ENCODE measurements at places on chromosomes 3 and 15.

DNA sequence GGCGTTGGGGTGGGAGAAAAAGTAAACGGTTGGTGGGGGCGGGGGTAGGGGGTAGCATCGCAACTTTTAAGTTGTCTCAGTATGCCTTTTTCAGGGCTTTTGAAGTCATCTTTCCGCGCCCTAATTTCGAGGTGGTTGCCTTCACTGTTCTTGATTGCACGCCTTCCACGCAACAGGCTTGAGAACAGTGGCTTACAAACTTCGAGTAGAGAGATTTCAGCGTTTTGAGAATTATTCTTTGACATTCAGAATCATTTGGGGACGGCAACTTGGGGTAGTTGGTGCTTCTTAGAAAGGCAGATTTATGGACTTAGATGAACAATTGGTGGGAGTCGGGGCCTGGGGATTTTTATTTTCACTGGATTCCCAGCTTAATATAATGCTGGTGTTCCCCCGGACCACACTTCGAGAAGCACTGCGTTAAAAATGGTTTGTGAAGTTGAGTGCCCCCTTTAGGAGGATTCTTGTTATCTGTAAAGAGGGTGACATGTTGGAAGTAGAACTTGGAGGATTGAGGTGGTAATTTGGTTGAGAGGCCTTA lies 880 bp downstream of the PPP4R2 start:
- peak; percentile 68 for DNase-seq

DNA sequence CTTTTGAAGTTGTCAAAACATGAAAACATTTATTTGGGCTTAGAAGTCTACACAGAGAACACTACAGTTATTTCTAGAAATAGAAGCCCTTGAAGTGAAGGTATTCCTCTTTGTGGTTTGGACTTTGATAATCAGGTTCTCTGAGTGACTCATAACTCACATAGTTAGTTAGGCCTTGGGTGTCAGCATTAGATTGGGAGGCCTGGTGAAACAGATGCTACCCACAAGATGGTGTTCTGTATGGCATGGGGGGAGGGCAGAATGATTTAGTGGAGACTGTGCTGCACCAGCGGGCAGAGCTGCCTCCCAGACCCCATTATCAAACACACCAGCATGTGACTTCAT lies 108.9 kb upstream of the ETV5 start:
- no peak for DNase-seq

GRCh38 chr3:107990433-107990832 lies 100.4 kb downstream of the CD47 start:
- no peak for DNase-seq

DNA sequence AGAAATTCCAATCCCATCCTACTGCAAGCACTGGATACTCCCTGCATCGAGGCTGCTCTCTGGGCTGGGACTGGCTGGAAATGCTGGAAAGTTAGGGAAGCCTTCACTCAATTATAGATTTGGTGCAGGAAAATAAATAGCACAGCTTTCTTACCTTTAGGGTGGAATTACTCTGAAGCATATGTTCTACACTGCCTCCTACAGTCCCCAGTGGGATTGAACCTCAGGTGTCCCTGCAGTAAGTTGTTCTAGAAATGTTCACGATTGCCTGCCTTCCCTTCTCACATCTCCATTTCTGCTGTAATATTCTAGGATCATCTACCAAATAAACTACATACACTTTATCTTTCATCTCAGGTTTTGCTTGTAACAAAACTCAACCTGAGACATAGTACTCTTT lies 536.7 kb upstream of the LMCD1 start:
- no peak for DNase-seq

DNA sequence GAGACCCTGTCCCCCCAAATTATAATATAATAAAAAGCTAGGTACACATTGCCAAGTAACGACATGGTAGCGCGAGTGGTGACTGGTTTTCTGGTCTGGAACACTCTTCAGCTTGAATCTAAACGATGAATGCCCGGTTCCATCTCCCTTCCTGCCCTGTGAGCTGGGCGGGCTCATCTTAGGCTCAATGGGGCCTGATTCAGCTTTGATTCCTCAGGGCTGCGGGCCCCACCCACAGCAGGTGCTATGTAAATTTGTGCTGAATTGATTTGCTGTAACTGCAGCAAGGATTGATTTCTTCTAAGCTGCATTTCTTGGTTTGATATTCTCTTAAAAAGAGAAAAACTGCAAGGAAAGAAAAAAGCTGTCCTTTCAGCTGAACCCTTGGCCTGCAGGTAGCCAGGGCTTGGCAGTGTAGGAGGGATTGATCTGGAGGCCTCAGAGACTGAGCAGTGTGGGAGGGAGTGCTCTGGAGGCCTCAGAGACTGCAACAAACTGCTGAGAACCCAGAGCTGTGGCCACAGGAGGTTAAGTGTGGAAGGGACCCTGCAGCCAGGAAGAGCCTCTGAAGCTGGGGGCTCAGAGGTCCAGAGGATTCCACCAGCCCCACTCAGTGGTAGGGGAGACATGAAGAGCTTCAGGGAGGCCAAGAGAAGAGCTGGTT lies 231.6 kb downstream of the XXYLT1 start:
- no peak for DNase-seq

- DNase-seq = no peak
Observed at GRCh38 chr3:140470211-140470610, 207.7 kb upstream of the TRIM42 start.

- peak; percentile 30 for DNase-seq
Observed at GRCh38 chr3:134721214-134721613, 70.4 kb upstream of the KY start.

DNA sequence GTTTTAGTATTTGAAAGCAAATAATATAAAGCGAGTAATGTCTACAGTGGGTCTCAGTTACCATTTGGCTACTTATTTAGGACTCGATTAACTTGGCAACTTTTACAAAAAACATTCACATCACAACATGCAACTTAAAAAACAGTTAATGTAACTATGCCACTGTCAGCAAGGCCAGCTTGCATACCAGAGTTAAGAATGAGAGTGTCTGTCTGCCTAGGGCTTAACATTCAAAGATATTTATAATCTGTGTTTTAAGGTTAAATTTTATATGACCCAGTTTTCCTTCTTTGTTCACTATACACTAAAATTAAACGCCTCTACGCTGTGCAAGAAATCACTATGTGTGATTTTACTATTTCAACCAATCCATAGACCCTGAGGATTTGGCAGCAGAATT lies 5.2 kb upstream of the CDAN1 start:
- DNase-seq = no peak

GRCh38 chr3:127339928-127340861 lies 52.3 kb upstream of the PRR20G start:
- DNase-seq = no peak

- no peak for DNase-seq
Observed at GRCh38 chr3:132433121-132433520, 15.8 kb downstream of the DNAJC13 start.

DNA sequence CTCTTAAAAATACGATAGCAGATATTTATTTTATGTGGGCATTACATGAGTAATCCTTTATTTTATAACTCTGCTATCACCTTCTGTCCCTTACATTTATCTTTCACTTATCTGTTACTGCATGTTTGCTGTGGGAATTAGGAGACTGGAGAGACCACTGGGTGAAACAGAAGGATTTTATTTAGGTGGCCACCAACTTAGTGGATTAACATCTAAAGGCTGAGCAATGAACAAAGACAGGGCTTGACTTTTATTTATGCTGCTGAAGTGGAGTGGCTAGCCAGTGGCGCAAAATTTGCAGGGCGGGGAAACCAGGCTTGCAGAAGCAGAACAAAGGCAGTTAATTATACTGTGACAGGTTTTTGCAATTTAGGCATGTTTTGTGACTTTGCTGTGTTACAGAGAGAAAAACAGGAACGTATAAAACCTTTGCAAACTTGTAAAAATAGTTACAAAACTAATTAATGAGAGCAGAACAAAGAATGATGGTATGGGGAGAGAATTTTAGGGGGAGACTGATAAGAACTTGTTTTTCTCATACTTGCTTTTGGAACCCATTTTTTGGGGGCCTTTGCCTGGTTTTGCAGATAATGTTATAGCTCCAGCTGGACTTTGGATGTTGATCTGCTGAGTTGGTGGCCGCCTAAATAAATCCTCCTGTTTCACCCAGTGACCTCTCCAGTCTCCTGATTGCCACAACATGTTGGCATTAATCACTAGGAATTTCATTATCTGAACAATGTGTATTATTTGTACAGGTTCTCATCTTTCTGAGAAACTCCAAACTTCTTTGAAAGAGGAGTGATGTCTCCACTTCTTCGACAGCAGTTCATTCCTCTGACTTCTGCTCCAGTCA lies 18.0 kb downstream of the KLHL24 start:
- DNase-seq = peak; percentile 10

- no peak for DNase-seq
Observed at GRCh38 chr15:28182216-28182615, 83.1 kb upstream of the OCA2 start.

DNA sequence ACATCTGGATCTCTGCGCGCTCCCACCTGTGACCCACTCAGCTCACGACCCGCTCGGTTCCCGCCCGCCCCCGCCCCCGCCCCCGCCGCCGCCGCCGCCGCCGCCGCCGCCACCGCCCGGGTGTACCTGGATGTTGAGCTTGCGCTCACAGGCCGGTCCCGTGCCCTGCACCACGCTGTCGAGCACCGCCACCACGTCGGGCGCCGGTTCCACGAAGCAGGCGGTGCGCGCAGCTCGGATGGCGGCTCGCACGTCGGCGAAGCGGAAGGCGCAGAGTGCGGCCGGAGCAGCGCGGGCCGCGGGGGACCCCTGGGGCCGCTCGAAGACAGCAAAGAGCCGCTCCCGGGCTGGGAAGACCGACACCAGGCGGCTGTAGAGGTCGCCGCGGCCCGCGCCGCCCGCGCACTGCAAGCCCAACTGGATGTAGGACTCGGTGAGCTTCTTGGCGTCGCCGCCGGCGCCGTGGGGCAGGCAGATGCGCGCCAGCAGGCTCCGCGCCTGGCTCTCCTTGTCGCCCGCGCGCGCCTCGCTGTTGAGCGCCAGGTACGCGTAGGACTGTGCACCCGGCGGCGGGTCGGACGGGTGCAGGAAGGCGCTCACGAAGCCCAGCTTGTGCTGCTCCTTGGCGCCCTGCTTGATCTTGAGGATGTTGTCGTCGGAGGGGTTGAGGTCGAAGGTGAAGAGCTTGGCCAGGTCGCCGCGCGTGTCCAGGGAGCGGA lies 1.1 kb downstream of the PLXND1 start:
- peak; percentile 48 for DNase-seq

DNA sequence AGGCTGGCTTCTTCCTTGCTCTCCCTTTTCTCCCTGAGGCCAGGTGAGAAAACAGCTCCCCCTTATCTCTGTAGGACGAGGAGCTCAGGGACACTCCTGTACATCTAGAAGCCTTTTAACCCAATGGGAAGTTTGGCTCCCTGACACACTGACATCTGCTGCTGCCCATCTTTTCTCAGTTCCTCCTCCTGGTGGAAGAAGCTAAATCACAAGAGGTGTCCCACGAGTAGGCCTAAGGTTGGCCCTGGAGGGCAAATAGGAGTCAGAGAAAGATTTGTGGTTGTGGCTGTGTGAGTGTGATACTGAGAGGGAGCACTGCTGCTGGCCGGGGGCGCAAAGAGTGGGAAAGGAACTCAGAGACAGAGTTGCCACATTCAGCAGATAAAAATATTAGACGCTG lies 49.5 kb downstream of the ARHGAP31 start:
- no peak for DNase-seq

DNA sequence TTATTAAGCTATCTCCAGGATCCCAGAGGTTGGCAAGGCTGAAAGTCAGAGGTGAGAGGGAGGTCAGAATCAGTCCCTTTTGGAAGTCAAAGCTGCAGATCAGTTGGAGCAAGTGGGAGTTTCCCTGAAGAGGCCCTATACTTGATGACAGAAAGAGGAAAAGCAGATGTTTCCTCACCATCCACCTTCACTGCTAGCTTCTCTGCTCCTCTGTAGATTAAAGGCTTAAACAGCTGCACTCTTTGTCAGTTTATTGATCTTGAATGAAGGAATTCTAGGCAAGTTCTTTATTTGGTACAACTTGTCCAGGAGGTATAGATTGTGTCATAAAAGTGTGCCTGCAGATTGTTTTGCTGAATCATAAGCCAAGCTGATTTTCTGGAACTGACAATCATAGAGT lies 408.2 kb upstream of the TGFBR2 start:
- DNase-seq = peak; percentile 43

DNA sequence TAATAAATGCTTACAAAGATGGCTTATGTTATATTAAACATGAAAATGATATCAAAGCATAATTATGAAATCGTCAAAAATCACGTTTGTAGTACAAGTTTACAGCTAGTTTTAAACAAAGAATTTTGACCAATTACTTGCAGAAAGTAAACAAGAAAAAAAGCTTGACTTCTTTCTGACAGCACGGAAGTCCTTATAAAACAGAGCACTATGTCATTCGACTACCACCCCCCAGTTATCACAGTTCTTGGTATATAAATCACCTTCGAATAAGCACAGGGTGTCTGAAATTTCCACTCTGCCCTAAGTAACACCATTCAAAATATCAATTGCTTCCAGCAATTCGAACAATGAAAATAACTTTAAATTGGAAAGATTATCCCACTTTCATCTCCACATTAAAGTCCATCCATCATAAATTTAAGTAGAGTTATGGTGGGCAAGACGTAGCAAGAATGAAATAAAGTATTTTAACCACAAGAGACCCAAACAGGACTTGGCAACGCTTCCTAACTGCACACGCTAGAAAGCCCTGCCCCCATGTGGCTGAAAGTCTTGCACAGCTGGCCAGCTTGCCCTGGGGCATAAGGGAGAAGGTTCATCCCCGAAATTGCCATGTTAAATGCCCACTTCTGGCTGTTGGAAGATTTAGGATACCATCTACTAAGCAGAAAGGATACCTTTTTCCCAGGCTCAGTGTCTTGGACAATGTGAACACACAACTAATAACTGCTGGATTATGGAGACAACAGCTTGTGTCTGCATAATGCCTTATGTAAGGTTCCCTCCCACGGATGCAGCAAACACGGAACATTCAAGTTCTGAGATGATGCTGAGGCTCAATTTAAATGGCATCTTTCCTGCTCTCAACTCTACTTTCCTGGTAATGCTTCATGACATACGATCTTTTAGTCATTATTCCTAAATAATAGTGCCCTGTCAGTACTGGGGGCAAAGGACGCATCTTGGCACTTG lies 116.4 kb upstream of the TJP1 start:
- DNase-seq = no peak
